SJCRH30 (cell line): ENCODE measurements at places on chromosomes 4 and X. TPM values are rescaled to one million over a fixed set of nuclear protein-coding genes. Genes with fewer than 3 reads are reported as not detected.

DNA sequence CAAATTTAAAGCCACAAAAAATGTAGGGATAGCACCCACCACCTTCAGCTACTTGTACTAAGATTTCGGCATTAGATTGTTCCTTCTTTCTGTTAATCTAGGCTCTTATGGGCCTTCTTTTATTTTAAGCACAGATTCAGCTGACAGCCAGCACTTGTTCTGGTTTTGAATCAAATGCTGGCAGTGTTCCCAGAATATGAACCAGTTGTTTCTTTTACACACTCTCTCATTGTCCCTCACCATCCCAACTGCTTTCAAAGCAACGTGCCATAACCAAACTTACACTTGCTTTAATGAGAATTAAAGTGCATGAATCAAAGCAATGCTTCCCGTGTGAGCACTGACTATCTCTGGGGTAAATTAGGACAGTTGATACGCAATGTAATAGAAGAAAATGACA is 744.5 kb upstream of the FAM241A start:
- H3K27ac ChIP-seq = peak overlapping the region; percentile 85
- H3K36me3 ChIP-seq = no peaks in the 10 kb centered on the region
- peak; percentile 81 for DNase-seq
- H3K4me1 ChIP-seq = peaks cover 34% of the 10 kb centered on the region

DNA sequence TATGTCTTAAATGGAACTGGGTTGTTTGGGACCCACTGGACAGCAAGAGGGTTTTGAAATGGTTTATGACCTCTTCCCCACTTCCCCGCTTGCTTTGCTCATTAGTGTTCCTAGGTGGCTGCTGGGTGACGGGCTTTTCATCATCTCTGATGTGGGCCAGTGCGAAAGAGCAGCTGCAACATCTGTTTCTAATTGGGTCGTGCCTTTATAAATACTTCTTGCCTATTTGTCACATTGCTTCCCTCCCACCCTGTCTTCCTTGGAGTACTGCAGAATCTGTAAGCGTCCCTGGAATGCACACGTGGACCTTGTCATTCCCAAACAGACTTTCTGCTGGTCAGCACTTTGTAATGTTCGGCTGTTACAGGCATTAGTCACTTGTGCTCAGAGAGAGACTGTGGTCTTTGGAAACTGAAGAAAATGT is 35.2 kb downstream of the SEPTIN11 start:
- peaks cover 80% of the 10 kb centered on the region for H3K4me1 ChIP-seq
- H3K27me3 ChIP-seq = no peaks in the 10 kb centered on the region
- peaks cover 3% of the 10 kb centered on the region; the same call in 1 of the 2 replicates for H3K36me3 ChIP-seq
- H3K27ac ChIP-seq = peak overlapping the region; percentile 56

DNA sequence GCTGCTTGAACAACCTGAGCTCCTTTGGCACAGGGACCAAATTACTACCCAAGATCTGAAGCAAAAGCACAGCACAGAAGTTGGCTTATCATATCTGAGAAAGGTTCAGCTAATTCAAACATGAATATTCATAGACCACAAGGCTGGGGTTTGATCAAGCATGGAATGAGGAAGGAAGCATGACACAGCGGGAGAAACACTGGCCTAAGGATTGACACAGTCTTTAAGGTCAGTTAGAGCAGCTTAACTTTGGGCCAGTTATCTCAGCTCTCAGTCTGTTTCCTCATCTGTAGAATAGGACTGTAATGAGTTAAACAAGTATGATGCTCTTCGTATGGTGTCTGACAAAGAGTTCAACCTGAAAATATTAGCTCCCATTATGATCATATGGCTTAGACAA is 88.5 kb upstream of the CBR4 start:
- H3K4me1 ChIP-seq = peaks cover 13% of the 10 kb centered on the region
- DNase-seq = no peak
- H3K27me3 ChIP-seq = no peaks in the 10 kb centered on the region
- H3K27ac ChIP-seq = no peak overlapping the region
- peaks cover 2% of the 10 kb centered on the region; the same call in 1 of the 2 replicates for H3K36me3 ChIP-seq

- no peak overlapping the region for H3K27ac ChIP-seq
- DNase-seq = no peak
- H3K4me3 ChIP-seq = no peak overlapping the region
- no peaks in the 10 kb centered on the region for H3K4me1 ChIP-seq
Measured at GRCh38 chr4:143633833-143634232, 66.6 kb downstream of the FREM3 start.

Gene FGF13
- total RNA-seq = 55.6 and 59.0 TPM in 2 replicates

Gene CENPVL2
- not detected in 2 replicates for total RNA-seq

GRCh38 chrX:153947009-153947769 is 2.7 kb upstream of the RENBP start:
- H3K36me3 ChIP-seq = peaks cover 15% of the 10 kb centered on the region
- DNase-seq = peak; percentile 81
- no peaks in the 10 kb centered on the region for H3K27me3 ChIP-seq
- no peak overlapping the region for H3K27ac ChIP-seq
